Frontal cortex (tissue), 4 donors: ENCODE measurements at places on chromosomes 2 and 18. TPM values are rescaled to one million over a fixed set of nuclear protein-coding genes. Genes with fewer than 3 reads are reported as not detected.

GRCh38 chr2:28365158-28365557, 27.5 kb upstream of the FOSL2 start:
- no peak for DNase-seq

SERPINB8 gene
- 1.6 TPM for total RNA-seq

TDRD15 gene
- under 0.01 TPM for total RNA-seq

GRCh38 chr2:147789720-147790119, 55.1 kb upstream of the ACVR2A start:
- no peak for DNase-seq

- DNase-seq = no peak
These were observed 266.1 kb upstream of the SIX2 start for GRCh38 chr2:45275242-45275805.

GPBAR1 gene
- total RNA-seq = not detected

- DNase-seq = no peak
These were observed 795 bp upstream of the SETBP1 start for GRCh38 chr18:44679914-44680272.

POTEI gene
- total RNA-seq = under 0.01 TPM

GRCh38 chr18:11514267-11514666, 95.1 kb upstream of the SLC35G4 start:
- no peak for DNase-seq

CLEC4F gene
- not detected for total RNA-seq
